ENCODE measurements at places on chromosomes 2 and 18. TPM values are rescaled to one million over a fixed set of nuclear protein-coding genes. Genes with fewer than 3 reads are reported as not detected.

GRCh38 chr2:9208875-9209274 lies 2.3 kb downstream of the ASAP2 start:
- DNase-seq, result no peak

SPAST gene
- total RNA-seq, result 9.5 TPM

OR6B2 gene
- not detected for total RNA-seq

MEMO1 gene
- 40.1 TPM for total RNA-seq

Measured in heart left ventricle (tissue), 16 donors.